ENCODE measurements at places on chromosomes 3 and 15. TPM values are rescaled to one million over a fixed set of nuclear protein-coding genes. Genes with fewer than 3 reads are reported as not detected.
A peak's percentile ranks its signal among the peaks of the same experiment; 100 is the strongest.

DNA sequence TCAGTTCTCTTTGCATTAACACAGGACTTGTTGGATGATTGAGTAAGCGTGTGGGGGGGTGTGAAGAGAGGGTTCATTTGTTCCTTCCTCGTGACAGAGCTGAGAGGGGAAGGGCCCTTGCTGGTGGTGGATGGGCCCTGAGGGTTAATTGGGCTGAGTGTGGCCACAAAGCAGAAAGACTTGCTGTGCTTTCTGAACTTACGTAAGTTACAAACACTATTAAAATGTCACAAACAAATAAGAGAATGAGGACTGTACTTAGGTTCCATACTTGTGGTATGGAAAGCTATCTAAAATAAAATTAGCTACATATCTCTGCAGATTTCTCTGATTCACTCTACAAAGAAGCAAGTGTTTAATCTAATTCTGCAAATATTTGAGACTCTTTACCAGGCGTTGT, 231.3 kb downstream of the LPP start:
- DNase-seq, result no peak

The RYR3 gene
- total RNA-seq, result 0.02 TPM

The EPHB3 gene
- total RNA-seq, result not detected

GRCh38 chr3:10357592-10358308, 36.8 kb upstream of the SEC13 start:
- no peak for DNase-seq

GRCh38 chr3:111648991-111649579, 53.9 kb upstream of the ZBED2 start:
- no peak for DNase-seq

DNA sequence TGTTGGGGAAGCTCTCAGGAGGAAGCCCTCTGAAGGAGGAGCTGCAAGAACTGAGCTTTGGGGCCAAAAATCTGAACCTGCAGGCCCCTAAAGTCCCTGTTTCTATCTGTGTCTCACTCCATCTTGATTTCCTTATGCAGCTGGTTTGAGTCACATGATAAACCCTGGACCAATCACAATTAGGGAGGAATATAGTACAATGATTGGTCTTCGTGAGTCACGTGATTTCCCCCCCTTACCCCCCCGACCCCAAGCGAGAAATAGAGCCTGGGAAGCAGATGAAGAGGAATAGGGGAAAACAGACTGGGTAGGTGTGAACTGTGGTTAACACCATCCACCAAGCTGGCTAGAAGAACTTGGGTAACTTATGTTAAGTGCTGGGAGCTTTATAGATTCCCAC, 12.9 kb downstream of the CRABP1 start:
- DNase-seq, result no peak

The CYP1A2 gene
- total RNA-seq, result not detected

The AP4E1 gene
- total RNA-seq, result 15.8 TPM

DNA sequence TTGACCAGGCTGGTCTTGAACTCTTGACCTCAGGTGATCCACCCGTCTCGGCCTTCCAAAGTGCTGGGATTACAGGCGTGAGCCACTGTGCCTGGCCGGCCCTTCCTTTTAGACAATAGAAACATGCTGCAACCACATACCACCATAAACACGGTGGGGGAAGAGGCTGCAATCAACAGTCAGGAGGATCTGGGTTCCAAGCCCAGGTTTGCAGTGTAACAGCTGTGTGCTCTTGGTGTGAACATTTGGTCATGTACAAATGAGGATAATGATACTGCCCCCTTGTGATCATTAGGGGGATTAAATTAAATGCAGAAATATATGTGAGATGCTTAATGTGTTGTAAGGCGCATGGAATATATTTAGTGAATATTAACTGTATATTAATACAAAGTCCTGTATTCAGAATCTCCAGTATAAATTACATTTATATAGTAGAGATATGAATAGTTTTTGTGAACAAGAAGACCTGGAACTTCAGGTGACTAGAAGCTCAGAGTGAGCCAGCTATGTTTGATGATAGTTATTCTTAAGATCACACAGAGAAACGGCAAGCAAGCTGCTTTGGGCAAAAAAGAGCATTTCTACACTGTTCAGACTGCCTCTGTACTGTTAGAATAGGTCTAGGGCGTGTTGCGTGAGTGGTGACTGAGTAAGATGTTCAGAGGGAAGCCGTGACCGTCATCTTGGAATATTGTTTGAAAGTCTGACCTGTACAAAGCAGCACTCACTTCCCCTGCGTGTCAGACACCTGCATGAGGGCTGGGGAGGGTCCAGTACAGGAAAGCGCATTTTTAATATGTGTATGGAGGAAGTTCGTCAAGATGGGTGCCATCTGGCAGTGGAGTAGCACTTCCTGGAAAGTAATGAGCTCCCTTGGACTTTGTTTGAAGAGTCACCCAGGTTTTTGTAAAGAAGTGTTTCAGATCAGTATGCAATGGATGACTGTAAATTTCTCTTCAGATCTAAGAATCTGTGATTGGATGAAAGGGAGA, 125.8 kb downstream of the PGPEP1L start:
- no peak for DNase-seq

The SLC27A2 gene
- total RNA-seq, result 78.0 TPM

The TTC23 gene
- 5.0 TPM for total RNA-seq

GRCh38 chr15:34815836-34816235, 20.5 kb upstream of the ACTC1 start:
- no peak for DNase-seq

- DNase-seq, result no peak
Measured at GRCh38 chr3:30476368-30477084, 129.9 kb upstream of the TGFBR2 start.

- DNase-seq, result no peak
Measured at GRCh38 chr3:110174908-110175307, 837.6 kb upstream of the DPPA4 start.

GRCh38 chr15:65530318-65531111, at the start of gene HACD3:
Gene HACD3, plus strand, starts transcription at chr15:65530463. Its CDS starts 169 bp downstream, at chr15:65530632.
- DNase-seq, result peak; percentile 86

- DNase-seq, result no peak
Measured at GRCh38 chr3:35295906-35296305, 343.4 kb upstream of the ARPP21 start.

The AADACL2 gene
- total RNA-seq, result not detected

GRCh38 chr3:119562307-119562961, 3.0 kb upstream of the CD80 start:
- peak; percentile 58 for DNase-seq

DNA sequence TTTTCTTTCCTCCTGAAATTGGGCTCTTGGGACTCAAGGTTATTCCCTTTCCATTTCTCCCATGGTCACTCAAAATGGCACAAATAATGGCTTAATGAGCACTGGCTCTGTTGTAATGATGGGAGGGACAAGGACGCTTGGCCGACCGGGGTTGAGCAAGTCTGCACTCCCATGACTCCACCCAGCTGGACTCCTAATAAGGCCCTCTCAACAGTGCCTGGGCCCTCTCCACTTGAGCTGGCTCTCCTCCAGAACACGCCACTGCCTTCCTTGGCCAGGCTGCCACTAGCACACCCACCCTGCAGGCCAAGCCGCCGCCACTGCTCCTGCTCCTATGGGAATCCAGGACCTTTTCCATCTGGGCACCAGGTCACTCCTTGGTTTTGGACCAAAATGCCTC, 42.3 kb downstream of the ADCY5 start:
- no peak for DNase-seq

GRCh38 chr15:39896101-39896500, 24.0 kb downstream of the GPR176 start:
- DNase-seq, result no peak

The EFCC1 gene
- total RNA-seq, result 0.21 TPM

- DNase-seq, result no peak
Measured at GRCh38 chr3:126467611-126467955, 8.1 kb downstream of the ZXDC start.

The TTLL13 gene
- 0.29 TPM for total RNA-seq

Measured in activated T-helper 1 cell treated with anti-CD3 and anti-CD28 coated beads, Interleukin-12 subunit alpha, Interleukin-12 subunit beta, Interleukin-2, Interleukin-4 antibody, amounts not matched to agents 30 ng/mL and 10 ng/mL and 1 ng/mL, durations not matched to agents 14 hours and 24 hours and 36 hours (primary cell).